WTC11 (cell line): ENCODE measurements at places on chromosomes 11 and 22. TPM values are rescaled to one million over a fixed set of nuclear protein-coding genes. Genes with fewer than 3 reads are reported as not detected.

- no peak for DNase-seq
These were observed 16.6 kb downstream of the TBC1D10A start for GRCh38 chr22:30309951-30310741.

Gene B4GALNT4
- total RNA-seq = 88.0 to 113 TPM (median 97.8 TPM) in 3 replicates

DNA sequence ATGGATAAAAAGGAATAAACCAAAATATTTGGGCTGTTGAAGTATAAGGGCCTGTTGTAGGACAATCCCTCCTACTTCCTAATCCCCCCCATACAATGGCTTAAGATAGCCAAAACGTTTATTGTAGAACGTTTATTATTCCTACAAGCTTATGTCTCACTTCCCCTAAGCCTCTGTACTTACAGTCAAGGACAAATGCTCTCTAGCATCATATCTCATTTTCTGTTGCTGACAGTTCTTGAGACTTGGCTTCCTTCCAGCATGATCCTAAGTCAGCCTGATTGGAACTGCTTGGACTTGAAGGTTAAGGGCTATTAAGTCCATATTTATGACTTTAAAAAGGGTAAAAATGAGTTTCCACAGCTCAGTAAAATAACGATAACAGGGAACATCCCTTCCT, 8.8 kb downstream of the MISFA start:
- DNase-seq = no peak

DNA sequence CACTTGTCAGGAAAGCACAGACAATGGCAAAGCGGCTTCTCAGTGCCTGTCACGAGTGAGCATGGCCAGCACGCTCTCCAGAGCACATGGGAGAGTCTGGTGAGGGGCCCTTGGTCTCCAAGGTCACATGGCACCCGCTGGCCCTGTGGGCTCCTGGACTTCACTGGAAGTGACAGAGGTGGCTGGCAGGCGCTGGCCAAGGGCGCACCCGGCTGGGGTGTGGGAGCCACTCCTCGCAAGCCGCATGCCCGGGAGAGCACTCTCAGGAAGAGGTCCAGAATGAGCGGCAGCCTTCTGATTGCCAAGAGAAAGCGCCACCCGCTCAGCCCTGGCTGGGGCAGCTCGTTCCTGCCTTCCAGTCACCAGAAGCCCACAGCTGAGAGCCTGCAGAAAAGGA, 17.1 kb upstream of the MOB2 start:
- DNase-seq = no peak

Gene DUSP8
- total RNA-seq = 1.7 to 2.5 TPM (median 2.4 TPM) in 3 replicates

Gene MRGPRF
- 3.8 to 6.5 TPM (median 5.5 TPM) in 3 replicates for total RNA-seq

GRCh38 chr11:72189455-72190250, 2.3 kb upstream of the FOLR1 start:
- no peak for DNase-seq

Gene LRRC74B
- total RNA-seq = not detected in 3 replicates

DNA sequence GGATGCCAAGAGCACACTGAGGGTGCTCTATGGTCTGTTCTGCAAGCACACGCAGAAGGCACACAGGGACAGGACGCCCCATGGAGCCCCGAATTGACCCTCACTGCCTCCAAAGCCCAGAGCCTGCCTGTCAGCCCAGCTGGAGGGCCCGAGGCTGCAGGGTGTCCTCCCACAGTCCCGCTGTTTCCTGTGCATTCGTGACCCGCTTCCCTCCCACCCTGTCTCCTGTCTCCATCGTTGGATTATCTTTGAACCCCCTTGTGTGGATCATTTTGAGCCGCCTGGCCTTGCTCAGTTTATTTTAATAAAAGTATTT, 25.6 kb downstream of the PARVG start:
- DNase-seq = no peak

DNA sequence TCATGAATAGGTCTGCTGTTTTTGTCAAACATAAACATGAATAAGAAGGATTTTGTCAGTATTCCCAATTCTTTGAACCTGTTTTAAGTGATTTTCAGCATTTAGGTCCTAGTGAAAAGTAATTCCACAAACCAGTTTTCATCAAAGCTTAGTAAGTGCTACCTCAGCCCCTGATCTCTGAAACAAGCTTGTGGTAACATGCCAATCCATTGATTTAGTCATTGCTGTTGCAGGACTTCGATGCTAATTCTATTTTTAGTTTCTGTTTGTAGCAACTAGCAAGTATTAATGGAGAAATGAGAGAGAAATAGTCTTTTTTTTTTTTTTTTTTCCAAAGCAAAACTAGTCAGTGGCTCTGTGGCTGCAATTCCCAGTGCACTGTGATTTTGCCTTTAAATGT, 91.4 kb downstream of the JRKL start:
- DNase-seq = no peak

DNA sequence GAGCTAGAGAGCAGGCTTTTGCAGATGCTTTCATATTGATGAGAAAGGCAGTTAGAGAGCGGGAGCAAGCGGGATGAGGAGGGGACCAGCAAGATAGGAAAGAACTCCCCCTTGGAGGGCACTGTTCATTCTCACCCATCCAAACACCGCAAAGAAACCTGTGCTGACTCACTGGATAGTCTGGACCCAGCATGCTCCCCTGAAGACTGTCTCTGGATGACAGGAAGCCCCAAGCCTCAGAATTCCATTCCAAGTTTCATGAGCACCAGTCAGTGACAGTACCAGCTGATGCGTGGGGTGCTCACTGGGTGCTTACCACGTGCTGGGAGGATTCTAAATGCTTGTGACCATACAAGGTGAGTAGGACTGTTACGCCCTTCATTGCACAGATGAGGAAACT, 34.2 kb downstream of the MICAL3 start:
- DNase-seq = no peak

GRCh38 chr22:49419661-49420060, 408.0 kb downstream of the BRD1 start:
- no peak for DNase-seq

Gene CEP164
- total RNA-seq = 21.0 to 23.5 TPM (median 21.8 TPM) in 3 replicates

DNA sequence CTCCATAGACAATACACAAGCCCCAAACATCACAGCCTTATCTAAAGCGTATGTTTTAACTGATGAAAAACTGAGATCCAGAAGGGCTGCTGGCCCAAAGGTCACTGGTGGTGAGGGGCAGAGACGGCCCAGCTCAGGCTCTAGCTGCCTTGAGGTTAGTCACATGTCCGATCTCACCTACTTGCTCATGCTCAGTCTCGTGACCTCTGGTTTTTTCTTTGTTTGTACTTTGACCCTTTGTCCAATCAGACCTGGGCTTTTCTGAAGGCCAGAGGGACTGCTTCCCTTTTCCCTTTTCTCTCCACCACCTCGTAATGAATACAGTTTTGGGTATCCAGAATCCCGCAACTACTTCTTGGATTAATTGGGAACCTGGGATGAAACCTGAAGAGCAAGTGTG, 28.6 kb downstream of the MMP20 start:
- no peak for DNase-seq

Gene MRGPRE
- not detected in 3 replicates for total RNA-seq

Gene SHISAL1
- 1.8 to 2.7 TPM (median 1.8 TPM) in 3 replicates for total RNA-seq

Gene RAC2
- total RNA-seq = 3.6 to 4.9 TPM (median 4.9 TPM) in 3 replicates

- DNase-seq = no peak
These were observed 8.2 kb downstream of the THY1 start for GRCh38 chr11:119414734-119415133.

Gene SPDYC
- total RNA-seq = 0.27 to 0.35 TPM (median 0.32 TPM) in 3 replicates

GRCh38 chr11:33377412-33378370, 120.5 kb downstream of the HIPK3 start:
- no peak for DNase-seq

GRCh38 chr11:77361184-77361583, 59.7 kb upstream of the GDPD4 start:
- DNase-seq = no peak

- no peak for DNase-seq
These were observed 197.1 kb downstream of the HIPK3 start for GRCh38 chr11:33454264-33454663.

Gene WBP2NL
- total RNA-seq = not detected in 3 replicates

Gene SYTL2
- total RNA-seq = 4.3 to 7.1 TPM (median 6.5 TPM) in 3 replicates

DNA sequence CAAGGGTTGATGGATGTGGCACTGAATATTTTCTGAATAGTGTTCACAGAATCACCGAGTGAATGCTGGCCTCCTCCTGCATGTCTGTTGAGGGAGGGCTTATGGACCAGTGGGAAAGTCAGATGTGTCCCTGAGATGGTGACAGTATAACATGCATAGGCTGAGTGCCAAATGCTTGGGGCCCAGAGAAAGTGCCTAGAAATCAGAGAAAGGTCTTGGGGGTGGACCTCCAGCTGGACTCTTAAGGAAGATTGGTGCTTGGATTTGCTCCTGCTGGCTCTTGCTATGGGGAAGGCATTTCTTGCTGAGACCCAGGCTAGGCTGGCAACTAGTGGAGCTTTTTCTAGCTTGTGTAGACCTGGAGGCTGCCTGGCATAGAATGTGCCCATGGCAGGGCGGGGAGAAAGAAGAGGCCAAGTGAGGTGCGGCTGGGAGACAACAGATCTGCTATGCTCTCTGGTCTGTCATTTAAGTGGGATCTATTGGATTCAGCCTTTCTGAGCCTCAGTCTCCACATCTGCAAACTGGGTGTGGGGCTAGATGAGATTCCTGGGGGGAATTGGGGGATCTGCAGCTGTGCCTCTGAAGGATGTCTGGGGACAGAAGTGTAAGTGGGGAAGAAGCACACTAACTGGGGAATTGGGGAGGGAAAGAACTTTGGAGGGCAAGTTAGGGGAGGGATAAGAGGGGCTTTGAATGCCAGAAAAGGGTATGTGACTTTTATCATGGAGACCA, 27.4 kb downstream of the ZNRF3 start:
- no peak for DNase-seq

GRCh38 chr11:61004180-61004611, 32.7 kb downstream of the CD6 start:
- no peak for DNase-seq

- DNase-seq = no peak
These were observed 15.4 kb upstream of the CASTOR1 start for GRCh38 chr22:30304495-30305244.

Gene LAYN
- 3.0 to 3.7 TPM (median 3.6 TPM) in 3 replicates for total RNA-seq

- no peak for DNase-seq
These were observed 107.3 kb upstream of the LMO1 start for GRCh38 chr11:8370812-8371515.

Gene TEAD1
- total RNA-seq = 58.9 to 79.9 TPM (median 62.0 TPM) in 3 replicates

Gene OR52I2
- total RNA-seq = not detected in 3 replicates

Gene MMP7
- total RNA-seq = 0.23 to 0.50 TPM (median 0.48 TPM) in 3 replicates

GRCh38 chr11:129239207-129239606, 47.1 kb upstream of the ARHGAP32 start:
- DNase-seq = no peak

Gene LRRC32
- total RNA-seq = 0.74 to 1.7 TPM (median 1.6 TPM) in 3 replicates

Gene APOA5
- total RNA-seq = 0.09 to 0.32 TPM (median 0.20 TPM) in 3 replicates

- no peak for DNase-seq
These were observed 94.2 kb downstream of the FCHSD2 start for GRCh38 chr11:73047773-73048371.

Gene NDUFC2
- 195 to 216 TPM (median 215 TPM) in 3 replicates for total RNA-seq

DNA sequence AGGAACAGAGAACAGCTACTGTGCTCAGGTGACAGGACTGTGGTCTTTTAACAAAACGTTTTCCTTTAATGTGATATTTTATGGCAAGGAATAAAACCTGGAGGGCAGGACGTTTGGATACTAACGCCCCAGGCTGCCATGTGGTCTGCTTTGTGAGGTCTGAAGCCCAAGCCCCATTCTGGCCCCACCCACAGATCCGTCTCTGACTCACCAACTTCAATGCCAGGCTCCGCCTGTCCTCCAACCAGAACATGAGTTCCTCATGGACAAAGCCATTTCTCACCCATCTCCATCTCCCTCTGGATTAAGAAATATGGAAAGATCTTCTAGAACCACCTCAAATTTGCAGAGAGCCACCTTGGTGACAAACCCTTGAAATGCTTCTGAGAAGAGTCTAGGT, 148.8 kb downstream of the CRYBB2 start:
- no peak for DNase-seq
